ENCODE measurements at places on chromosomes 1 and 21.

- no peak for DNase-seq
Measured at GRCh38 chr1:239630767-239631166, 244.4 kb downstream of the CHRM3 start.

DNA sequence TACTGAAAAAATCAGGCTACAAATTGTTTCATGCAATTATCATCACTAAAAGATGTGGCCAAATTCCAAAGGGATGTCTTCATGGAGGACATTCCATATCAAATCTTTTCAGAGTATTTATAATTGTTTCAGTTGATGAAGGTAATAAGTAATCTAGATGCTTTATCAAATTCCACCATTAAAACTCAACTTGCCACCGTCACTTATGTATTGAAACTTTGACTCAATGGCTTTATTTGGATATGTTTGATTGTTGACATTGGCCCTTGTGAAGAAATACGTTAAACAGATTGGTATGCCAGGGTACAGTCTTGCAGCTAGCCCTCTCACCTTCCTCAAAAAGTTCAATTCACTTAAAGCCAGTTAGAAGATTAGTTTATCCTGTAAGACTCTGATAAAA is 32.2 kb upstream of the PALMD start:
- no peak for DNase-seq

GRCh38 chr1:102098536-102098935 is 101.8 kb upstream of the OLFM3 start:
- DNase-seq, result no peak

- no peak for DNase-seq
Measured at GRCh38 chr21:27094184-27094948, 127.5 kb upstream of the ADAMTS5 start.

DNA sequence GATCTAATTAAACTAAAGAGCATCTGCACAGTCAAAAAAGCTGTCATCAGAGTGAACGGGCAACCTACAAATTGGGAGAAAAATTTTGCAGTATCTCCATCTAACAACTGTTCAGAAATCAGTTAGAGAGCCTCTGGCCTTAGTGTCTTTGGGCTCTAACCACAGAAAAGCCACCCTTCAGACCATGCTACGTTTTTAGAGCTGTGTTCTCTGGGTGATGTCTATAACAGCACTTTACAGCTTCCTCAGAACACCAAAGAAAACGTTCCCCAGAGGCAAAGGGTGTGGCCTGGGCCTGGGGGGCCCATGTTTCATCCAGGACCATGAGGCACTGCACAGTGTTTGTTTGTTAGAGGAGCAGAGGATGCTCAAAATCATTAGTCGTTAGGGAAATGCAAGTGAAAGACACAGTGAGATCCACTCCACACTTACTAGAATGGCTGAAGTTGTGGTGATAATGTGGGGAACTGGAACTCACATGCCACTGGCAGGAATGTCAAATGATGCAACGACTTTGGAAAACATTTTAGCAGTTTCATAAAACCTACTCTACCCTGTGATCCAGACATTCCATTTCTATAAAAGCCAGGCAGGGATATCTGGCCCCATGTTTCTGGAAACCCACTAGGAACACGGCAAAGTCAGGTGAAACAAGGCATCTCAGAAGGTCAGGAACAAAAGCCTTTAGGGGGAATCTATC is 250.4 kb upstream of the HOOK1 start:
- DNase-seq, result no peak

GRCh38 chr1:67761730-67762129 is 71.5 kb downstream of the GNG12 start:
- no peak for DNase-seq

DNA sequence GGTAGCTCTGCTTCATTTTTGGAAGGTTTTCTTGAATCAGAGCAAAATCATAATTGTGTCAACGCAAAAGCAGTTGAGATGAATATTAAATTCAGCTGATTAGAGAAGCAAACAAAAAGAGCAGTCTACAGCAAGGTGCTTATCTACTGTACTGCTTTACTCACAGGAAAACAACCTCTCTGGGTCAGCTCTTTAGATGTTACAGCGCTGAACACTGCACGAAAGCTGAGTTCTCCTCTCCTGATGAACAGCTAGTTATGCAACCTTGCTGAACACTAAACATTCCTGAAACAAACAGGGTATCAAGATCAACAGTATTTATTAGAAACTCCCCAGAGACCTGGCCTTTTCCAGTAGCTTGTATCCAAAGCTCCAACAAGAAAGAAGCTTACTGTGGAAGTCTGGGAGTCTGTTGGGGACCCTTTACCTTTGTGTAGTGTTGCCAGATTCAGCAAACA is 41.3 kb downstream of the TBCE start:
- no peak for DNase-seq

DNA sequence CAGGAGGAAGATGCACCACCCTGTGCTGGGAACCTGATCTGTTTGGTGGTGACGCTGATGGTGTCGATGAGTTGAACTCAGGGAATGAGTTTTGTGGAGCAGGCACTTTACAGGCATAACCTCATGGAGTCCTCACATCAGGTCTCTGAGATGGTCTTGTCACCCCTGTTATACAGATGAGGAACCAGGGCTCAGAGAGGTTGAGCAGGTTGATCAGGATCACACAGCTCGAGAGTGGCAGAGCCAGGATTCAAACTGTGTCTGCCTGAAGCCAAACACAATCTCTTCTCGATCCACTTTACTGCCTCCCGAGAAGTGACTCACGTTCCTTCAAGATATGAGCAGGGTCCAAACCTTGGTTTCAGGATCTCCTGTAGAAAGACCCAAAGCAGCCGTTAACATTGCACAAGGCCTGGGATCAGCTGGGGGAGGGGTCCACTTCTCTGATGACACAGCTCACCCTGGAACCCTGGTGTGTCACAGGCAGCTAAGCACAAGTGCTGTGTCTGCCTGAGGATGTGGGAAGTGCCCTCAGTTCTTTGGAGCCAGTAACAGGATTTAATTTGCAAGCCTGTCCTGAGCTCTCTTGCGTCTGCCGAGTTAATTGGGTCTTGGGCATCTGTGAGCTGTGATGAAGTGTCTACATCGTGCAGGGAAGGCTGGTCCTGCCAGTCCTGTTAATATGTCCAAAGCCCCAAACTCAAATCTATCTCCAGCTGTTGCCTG is 65.4 kb upstream of the STUM start:
- no peak for DNase-seq

DNA sequence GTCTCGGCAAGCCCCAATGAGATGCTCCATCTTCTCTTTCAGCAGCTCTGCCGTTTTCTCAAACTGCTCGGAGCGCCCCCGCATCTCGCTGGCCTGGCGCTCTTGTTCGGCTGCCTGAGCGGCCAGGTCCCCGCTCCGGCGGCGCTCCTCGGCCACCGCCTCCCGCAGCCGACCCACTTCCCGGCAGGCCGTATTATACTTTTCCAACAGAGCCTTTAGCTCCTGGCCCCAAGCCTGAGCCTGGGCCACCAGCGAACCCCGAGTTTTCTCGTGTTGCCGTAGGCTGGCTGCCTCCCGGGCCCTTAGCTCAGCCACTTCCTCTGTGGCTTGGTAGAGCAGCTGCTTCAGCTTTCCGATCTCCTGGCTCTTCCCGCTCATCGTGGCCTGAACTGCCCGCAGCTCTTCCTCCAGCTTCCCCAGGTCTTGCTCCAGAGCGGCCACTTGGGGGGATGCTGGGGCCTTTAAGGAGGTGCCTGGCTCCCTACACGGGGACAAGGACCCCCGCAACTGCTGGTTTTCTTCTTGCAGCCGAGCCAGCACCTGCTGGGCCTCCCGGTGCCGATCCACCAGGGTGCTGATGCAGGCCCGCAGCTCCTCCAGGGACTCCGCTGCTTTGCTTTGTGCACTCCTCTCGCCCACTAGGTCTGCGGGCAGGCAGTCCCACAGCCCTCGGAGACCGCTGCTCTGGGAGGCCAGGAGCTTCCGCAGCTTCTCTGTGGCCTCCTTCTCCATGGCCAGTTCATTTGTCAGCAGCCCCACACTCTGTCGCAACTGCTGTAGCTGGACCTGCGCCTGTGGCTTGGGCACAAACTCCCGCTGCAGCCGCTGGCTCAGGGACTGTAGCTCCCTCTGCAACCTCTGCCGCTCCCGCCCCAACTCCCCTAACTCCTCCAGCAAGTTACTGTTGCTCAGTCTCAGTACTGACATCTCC is 13.4 kb upstream of the PIAS3 start:
- DNase-seq, result peak; percentile 5

- DNase-seq, result no peak
Measured at GRCh38 chr1:219536038-219536437, 76.9 kb downstream of the ZC3H11B start.

DNA sequence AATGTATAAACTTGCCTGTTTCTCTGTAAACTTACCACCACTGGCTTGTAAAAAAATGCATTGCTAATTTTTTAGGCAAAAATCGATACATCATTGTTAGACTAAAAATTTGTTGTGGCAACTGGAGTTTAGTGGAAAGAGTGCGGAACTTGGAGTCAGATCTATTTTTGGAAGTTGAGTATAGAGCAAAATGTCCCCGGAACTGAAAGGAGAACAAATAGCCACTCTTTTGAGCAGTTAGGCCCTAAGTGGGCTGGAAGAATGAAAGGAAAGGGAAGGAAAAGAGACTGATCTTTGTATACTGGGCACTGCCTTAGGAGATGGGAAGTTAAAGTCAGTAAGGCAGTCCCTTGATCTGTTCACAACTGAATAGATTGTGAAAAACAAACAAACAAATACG is 30.2 kb downstream of the OPTC start:
- no peak for DNase-seq

GRCh38 chr21:26120828-26121227 is 49.7 kb downstream of the APP start:
- no peak for DNase-seq

- DNase-seq, result no peak
Measured at GRCh38 chr1:193462629-193463320, 276.4 kb upstream of the B3GALT2 start.

DNA sequence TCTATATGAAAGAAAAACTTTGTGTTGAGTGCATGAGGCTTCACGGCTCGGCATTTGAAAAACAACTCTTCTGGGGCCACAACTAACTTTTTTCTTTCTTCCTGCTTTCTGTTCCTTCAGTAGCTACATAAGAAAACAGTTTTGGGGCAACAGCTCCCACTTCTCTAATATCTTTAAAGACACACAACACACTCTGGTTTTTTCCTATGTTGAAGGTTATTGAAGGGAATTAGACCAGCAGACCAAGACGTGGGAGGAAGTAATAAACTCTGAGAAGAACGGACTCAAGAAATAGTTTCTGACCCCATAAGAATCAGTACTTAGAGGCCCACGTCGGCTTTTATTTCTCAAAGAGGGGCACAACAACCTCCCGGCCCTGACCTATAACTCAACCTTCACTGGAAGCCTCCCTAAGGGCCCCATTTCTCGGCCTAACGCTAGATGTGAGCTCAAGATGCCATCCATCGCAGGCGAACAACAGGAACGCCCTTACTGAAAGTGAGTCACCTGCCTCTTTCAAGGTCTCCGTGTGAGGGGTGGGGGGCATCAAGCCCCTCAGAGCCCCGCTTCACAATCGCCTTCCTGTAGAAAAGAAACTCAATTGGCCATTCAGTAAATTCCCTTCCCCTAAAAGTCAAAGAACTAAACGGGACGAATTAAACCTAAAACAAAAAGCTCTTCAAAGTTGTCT is 844 bp downstream of the ZMYM6 start:
- DNase-seq, result no peak

- DNase-seq, result no peak
Measured at GRCh38 chr1:99650030-99650429, 4.1 kb downstream of the PALMD start.

- no peak for DNase-seq
Measured at GRCh38 chr1:42983253-42983652, 24.6 kb upstream of the SLC2A1 start.

- DNase-seq, result no peak
Measured at GRCh38 chr1:94324178-94324544, 86.8 kb upstream of the ARHGAP29 start.

Measured in stimulated activated CD4-positive, alpha-beta T cell treated with anti-CD3 and anti-CD28 coated beads, TNF-alpha, amount 100 ng/mL, for 4 hours (primary cell).